ENCODE measurements at places on chromosomes 1 and 21.
A peak's percentile ranks its signal among the peaks of the same experiment; 100 is the strongest.

GRCh38 chr1:15065291-15065690 lies 88.3 kb upstream of the TMEM51 start:
- no peak for DNase-seq

- DNase-seq: no peak
Observed at GRCh38 chr1:244280859-244281258, 170.8 kb downstream of the ADSS2 start.

- DNase-seq: no peak
Observed at GRCh38 chr1:27724961-27725373, 794 bp upstream of the FAM76A start.

DNA sequence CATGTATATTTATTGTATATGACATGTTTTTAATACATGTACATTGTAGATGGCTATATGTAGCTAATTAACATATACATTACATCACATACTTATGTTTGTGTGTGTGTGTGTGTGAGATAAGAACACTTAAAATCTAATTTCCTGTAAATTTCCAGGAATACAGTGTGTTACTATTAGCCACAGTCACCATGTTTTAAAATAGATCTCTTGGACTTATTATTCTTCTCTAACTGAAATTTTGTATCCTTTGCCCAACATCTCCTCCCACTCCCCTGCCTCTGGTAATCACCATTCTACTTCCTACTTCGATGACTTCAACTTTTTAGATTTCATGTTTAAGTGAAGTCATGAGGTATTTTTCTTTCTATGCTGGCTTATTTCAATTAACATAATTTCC lies 64.8 kb downstream of the FCRL5 start:
- no peak for DNase-seq

DNA sequence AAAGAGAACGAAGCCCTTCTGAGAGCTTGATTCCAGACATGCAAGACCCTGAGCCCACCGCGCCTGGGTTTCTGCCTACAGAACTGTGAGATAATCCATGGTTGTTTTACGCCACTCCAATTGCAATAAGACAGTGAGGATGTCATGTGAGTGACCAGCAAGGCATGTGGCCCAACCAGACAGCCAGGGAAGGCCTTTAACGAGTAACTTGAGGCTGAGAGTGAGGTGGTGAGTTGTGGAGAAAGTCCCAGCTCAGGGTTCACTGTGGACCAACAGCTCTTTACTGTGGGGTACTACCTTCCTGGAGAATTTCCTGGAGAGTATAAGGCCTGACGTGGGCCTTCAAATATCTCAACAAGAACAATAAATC lies 153.9 kb downstream of the ETS2 start:
- no peak for DNase-seq

GRCh38 chr1:173190101-173190936 lies 16.8 kb downstream of the TNFSF4 start:
- peak; percentile 44 for DNase-seq

DNA sequence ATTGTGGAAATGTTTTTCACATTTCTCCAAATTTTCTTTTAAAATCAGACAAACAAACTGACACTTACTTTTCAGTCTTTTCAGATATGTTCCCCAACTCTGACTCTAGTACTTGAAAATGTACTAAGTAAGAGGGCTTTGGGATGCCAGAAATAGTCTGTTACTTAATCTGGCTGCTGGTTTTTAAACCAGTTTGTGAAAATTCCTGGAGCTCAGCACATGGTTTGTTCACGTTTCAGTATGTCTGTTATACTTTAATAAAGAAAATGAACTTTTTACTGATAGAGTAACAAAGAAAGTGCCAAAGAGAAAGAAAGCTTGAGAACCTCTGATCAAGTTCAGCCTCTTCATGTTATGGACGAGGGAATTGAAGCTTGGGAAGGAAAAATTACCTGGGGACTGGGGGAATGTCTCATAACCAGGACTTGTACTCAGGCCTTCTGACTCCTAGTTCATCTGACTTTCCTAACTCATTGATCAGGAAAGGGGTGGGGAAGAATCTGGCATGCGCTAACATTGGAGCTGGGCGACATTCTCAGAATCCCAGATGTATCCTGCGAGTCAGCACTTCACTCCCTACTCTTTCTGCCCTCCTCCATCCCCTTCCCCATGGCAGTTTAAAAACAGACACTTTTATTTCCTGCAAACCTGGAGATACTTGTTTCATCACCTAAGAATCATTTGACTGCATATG lies 30.8 kb upstream of the DNAJC6 start:
- DNase-seq: no peak

DNA sequence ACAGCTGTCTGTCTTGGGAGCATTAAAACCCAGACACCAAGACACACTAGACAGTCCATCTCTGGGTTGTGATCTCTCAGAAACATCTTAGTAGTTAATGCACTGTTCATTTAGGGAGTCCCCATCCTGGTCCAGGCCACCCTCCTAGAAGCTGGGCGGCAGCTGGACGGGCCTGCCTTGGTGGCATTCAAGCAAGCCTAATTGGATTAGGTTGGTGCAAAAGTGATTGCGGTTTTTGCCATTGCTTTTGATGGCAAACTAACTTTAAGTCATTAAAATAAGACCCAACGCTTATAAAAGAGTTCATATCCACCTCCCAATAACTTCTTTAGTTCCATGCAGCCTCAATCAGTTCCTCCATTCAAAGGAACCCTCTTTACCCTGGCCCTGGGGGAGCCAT lies 21.7 kb downstream of the ATP5PO start:
- no peak for DNase-seq

- DNase-seq: no peak
Observed at GRCh38 chr1:245067257-245067656, 87.5 kb upstream of the KIF26B start.

DNA sequence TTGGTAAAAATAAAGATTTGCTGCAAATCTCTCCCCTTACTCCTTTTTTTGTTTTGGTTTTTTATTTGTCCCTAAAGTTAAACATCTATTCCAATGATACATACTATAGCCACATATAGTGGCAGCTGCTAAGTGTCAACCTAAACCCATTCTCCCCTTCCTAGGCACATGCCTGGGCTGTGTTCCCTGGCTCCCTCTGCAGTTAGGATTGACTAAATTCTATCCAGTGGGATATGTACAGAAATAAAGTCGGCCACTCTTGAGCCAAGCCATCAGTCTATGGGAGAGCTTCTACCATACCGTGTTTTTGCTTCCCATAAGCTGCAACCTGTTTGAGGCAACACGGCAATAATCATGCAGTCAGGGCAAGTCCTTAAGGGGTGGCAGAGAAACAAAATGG lies 23.6 kb downstream of the MCOLN3 start:
- DNase-seq: no peak

All from anterior cingulate cortex (tissue), 58 donors.